ENCODE measurements at places on chromosomes 11 and 22. TPM values are rescaled to one million over a fixed set of nuclear protein-coding genes. Genes with fewer than 3 reads are reported as not detected.

Gene SCGB2A2
- polyA plus RNA-seq, result 0.86 TPM

Gene TRIM29
- 18.2 TPM for polyA plus RNA-seq

Gene TMEM184B
- 25.2 TPM for polyA plus RNA-seq

Gene SERPING1
- polyA plus RNA-seq, result 273 TPM

Gene CASP5
- polyA plus RNA-seq, result 0.37 TPM

Gene P2RY2
- polyA plus RNA-seq, result 0.94 TPM

Gene CACNA1I
- 1.3 TPM for polyA plus RNA-seq

Gene GTF2H1
- polyA plus RNA-seq, result 79.2 TPM

Gene EFCAB6
- polyA plus RNA-seq, result 108 TPM

Gene FGF3
- not detected for polyA plus RNA-seq

Gene MYEOV
- polyA plus RNA-seq, result 1.1 TPM

Gene OR5B21
- polyA plus RNA-seq, result not detected

Gene CNIH2
- 17.3 TPM for polyA plus RNA-seq

Gene PHOX2A
- 1.6 TPM for polyA plus RNA-seq

Gene CD3E
- 6.1 TPM for polyA plus RNA-seq

Gene PLEKHA7
- polyA plus RNA-seq, result 33.0 TPM

Gene MMP3
- 10.2 TPM for polyA plus RNA-seq

Gene BBOX1
- 1.2 TPM for polyA plus RNA-seq

Gene ISX
- not detected for polyA plus RNA-seq

Gene INS
- not detected for polyA plus RNA-seq

Gene TRIM51
- polyA plus RNA-seq, result 0.20 TPM

Gene UBE4A
- polyA plus RNA-seq, result 36.6 TPM

Gene TRMT112
- 275 TPM for polyA plus RNA-seq

Gene TRIM49
- 0.53 TPM for polyA plus RNA-seq

Gene SLC5A1
- polyA plus RNA-seq, result 3.5 TPM

Gene LRRC56
- 23.5 TPM for polyA plus RNA-seq

Gene OR4D5
- polyA plus RNA-seq, result not detected

Gene ASRGL1
- 295 TPM for polyA plus RNA-seq

Gene OR51B2
- not detected for polyA plus RNA-seq

Gene SLC29A2
- polyA plus RNA-seq, result 1.2 TPM

Gene PANX2
- polyA plus RNA-seq, result 2.0 TPM

Gene NAALAD2
- polyA plus RNA-seq, result 23.8 TPM

All from testis (tissue), 5 donors.